ENCODE measurements at places on chromosomes 4 and X.

DNA sequence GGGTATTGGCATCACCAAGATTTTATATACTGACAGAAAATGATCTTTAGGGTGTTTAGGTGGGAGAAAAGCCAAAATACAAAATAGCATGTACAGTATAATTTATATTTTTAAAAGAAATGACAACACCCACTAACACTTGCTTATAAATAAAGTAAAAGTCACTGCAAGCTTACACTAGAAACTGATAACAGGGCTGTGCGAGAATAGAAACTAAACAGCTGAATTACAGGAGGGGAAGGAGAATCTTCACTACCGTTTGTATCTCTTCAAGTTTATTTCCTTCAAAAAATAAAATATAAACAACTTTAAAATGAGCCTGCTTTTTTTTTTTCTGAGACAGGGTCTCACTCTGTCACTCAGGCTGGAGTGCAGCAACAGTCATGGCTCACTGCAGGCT is 22.8 kb downstream of the GRSF1 start:
- DNase-seq: no peak

DNA sequence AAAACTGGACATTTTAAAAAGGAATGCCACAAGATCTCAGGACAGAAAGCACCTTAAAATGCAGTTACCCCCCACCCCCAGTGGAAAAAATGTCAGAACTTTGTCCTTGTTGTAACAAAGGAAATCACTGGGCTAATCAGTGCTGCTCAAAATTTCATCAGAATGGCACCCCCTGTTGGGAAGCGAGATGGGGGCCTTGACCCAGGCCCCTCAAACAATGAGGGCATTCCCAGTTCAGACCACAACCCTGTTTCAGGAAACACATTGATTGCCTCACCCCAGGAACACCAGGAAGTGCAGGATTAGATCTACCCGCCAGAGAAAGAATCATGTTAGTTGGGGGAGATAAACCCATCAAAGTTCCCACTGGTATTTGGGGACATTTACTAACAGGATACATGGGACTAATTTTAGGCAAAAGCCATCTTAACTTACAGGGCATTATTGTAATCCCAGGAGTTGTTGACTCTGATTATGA is 16.4 kb downstream of the SPIN2B start:
- no peak for DNase-seq

DNA sequence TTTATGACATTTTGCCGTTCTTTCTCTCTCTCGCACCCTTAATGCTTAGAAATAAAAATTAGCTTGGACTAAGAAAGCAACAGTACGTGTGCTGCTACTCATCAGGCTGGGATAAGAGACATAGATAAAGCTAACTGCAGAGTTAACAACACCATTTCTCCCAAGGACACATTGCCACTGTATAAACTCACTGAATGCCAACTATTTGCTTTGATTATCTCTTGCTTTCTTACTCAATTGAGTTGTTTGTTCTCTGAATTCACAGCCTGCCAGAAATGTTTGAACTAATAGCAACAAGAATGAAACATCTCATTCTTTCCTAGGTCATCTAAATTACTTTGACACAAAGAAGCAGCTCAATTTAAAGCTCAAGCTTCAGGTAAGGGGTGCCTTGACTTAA is 34.6 kb downstream of the F8 start:
- no peak for DNase-seq

- DNase-seq: no peak
These were observed 488.9 kb upstream of the FAT1 start for GRCh38 chr4:187212446-187213080.

GRCh38 chr4:186900984-186901383 is 177.3 kb upstream of the FAT1 start:
- DNase-seq: no peak

- no peak for DNase-seq
These were observed 171.1 kb upstream of the PITX2 start for GRCh38 chr4:110793890-110794554.

DNA sequence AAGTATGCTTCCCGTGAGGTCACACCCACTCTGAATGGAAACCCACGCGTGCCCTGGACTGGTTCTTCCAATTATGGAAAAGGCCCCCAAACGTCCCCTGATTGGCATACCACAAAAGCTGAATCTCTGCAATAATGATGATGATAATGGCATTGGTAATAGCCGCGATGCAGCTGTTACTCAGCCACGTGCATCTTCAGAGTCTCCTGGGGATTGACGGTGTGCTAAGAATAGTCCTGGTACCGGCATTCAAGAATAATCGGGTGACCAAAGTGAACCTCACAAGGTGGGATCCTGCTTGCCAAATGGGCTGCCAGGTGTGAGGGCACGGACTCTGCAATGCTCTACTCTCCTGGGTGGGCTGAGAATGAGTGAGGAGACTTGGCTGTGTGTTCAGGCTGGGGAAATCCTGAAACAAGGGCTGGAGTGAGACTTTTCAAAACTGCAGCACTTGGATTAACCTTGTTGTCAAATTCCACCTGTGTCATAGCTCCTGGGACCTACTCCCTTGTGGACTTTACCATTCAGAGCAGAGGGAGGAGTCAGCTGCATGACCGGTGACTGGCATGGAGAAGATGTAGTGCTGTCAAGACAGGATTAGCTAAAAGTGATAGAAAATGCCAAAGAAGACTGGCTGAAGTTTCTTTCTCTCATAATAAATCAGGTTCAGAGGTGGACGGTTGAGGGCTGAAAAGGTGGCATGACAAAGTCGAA is 615.4 kb downstream of the MID1IP1 start:
- no peak for DNase-seq

DNA sequence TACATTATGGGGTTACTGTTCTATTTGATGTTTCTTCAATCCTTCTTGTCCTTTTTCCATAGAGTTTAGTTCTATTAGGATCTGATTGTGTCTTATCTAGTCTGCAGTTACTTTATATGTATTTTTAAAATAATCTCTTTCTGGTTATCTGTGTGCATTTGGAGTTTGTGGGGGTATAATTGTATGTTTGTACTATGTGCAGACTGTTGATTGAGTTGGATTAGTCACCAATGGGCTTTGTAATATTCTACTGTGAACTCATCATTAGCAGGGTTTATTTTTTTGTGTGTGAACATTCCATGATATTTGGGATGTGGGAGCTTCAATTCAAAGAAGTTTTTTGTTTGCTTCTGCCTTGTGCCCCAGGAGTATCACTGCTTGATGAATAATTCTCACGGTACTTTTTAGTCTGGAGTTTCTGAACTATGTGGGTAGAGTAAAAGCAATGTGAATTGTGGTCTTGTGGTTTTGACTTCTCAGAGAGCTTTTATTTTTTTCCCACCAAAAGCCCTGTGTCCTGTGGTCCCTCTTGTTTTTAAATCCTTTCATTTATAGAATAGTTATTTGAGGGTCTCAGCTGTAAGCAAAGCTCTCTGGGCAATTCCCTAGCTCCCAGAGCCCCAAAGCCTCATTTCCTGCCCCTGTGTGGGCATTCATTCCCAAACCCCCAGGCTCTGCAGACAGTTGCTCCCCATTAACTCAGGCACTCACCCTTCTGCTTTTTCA is 127.8 kb downstream of the PHKA2 start:
- DNase-seq: no peak

DNA sequence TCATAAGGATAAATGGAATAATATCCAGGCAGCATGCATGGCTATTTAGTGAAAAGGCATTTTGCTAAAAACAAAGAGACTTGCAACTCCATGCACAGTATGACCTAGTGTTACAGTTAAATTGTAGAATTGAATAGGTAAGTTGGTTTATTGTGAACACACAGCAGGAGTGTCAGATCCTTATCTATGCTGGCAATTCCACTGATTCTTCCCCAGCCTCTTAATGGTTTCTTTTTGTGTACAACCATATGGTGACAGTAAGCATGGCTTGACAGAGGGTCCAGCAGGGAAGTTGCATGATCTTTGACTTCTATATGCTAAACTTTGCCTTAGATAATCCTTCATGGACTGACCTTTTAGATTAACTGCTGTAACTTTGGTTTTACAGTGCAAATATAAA is 936.6 kb upstream of the EPHA5 start:
- DNase-seq: no peak

GRCh38 chr4:182074810-182075209 is 168.4 kb upstream of the TENM3 start:
- DNase-seq: no peak

- no peak for DNase-seq
These were observed 47.9 kb upstream of the PGRMC2 start for GRCh38 chr4:128335541-128335940.

DNA sequence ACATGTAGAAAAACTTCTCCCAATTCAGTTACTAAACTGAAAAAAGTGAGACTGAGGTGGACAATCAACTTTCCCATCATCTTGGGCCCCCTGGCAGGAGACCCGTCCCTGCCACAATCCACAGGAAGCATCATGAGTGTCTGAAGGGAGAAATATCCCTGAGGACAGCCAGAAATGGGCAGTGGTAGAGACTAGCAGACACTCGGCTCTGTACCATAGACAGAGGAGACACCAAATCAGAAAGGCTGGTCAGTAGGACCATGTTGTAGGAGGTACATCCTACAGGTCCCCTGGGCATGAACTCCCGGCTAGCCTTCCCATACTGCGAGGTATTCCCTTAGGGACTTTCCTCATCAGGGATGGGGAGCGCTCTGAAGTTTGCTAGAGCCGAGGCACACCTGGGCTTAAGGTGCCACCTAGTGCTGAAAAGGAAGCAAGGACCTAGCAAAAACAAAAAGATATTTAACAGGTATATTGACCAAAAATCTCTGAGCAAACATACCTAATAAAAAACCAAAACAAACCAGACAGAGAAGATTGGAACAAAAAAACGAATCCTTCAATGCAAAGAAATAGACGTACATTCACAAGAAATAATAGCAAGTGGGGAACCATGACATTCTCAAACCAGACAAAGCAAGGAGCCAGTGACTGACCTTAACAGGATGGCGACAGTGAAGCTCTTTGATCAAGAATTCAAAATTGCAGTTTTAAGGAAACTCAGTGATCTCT is 55.6 kb downstream of the HAUS3 start:
- DNase-seq: no peak

GRCh38 chr4:130449741-130450140 is 1353.8 kb downstream of the C4orf33 start:
- DNase-seq: no peak

DNA sequence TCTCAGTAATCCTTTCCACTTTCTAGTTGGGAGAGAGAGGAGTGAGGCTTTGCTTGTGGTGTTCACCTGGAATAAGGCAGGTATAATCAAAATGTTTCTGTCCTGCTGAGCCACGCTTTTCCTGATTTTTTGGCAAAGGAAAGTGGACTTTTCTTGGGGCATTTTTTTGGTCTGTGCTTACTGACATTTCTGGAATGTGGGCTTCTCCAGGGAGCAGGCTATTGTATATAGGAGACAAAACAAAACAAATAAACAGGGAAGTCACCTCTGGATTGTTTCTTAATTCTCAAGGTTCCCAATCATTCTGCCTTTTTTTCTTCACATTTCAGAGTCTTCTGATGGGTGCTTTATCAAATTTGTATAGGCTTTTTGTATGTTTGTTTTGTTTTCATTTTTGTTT is 25.7 kb upstream of the RP2 start:
- no peak for DNase-seq
